ENCODE measurements at places on chromosomes 13 and 19.
A peak's percentile ranks its signal among the peaks of the same experiment; 100 is the strongest.

GRCh38 chr19:46295401-46296201 lies 1.2 kb upstream of the HIF3A start:
- DNase-seq = no peak

DNA sequence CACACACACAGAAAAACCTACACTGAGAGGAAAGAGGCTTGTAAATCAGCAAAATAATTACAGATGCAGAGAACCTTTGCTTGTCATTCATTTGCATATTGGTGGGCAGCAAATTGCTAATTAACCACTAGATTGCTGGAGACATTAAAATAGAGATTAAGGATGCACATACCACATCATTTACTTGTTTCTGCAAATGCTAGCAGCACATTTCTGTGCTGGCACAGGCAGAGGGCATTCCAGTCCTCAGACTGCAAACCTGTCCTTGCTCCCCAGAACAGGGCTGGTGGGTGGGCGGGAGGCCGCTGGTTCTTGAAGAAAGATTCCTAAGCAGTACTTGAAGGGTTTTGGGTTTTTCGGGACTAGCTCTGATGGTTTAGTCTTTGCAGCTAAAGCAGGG lies 941 bp upstream of the SIAH3 start:
- DNase-seq = no peak

- DNase-seq = peak; percentile 55
These were observed 47.8 kb downstream of the PEPD start for GRCh38 chr19:33473653-33474305.

DNA sequence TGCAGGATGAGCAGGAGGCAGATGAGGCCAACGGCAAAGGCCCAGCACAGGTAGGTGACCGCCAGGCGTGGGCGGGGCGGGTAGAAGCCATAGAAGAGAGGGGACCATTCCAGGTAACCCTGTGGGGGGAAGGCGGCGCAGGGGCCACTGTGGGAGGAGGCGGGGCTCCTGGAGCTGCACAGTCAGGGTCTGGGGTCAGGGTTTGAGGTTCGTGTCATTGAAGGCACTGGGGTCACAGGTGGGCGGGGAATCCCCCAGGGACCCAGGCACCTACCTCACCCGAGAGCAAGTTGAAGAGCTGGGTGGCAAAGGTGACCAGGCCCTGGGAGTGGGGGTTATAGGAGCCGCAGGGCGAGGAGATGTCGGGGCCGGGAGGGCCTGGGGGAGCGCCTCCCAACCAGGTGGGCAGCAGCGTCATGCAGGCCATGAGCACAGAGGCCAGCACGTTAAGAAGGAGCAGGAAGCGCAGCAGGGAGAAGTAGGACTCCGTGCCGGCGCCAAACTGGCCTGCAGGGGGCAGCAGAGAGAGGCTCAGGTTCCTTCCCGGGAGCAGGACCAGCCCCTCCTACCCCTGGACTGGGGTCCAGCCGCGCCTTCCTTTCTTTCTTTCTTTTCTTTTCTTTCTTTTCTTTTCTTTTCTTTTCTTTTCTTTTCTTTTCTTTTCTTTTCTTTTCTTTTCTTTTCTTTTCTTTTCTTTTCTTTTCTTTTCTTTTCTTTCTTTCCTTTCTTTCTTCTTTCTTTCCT lies 4.6 kb downstream of the TMC4 start:
- peak; percentile 73 for DNase-seq

- DNase-seq = no peak
These were observed 267.5 kb upstream of the KLHL1 start for GRCh38 chr13:70375718-70376117.

- no peak for DNase-seq
These were observed 99.6 kb upstream of the ZNF536 start for GRCh38 chr19:30272554-30272953.

GRCh38 chr13:42272804-42273175 lies 838 bp downstream of the AKAP11 start:
- no peak for DNase-seq

DNA sequence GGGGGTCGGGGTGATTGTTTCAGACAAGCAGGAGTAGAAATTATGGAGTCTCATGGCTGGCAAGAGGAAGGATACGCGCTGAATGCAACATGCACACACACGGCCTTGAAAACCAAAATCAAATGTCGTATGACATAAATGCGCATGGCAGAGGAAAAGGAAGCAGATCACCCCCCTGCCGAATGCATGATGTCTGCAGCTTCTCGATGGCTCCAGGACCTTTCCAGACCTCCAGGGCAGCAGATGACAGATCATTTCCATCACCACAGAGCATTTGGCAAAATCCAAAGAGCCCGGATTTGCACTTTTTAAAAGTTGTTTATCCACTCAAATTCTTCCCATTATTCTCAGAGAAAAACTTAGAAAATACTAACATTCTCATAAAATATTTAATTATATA lies 211.7 kb downstream of the NHLRC3 start:
- no peak for DNase-seq

- DNase-seq = no peak
These were observed 16.8 kb downstream of the SLITRK1 start for GRCh38 chr13:83865161-83866137.

DNA sequence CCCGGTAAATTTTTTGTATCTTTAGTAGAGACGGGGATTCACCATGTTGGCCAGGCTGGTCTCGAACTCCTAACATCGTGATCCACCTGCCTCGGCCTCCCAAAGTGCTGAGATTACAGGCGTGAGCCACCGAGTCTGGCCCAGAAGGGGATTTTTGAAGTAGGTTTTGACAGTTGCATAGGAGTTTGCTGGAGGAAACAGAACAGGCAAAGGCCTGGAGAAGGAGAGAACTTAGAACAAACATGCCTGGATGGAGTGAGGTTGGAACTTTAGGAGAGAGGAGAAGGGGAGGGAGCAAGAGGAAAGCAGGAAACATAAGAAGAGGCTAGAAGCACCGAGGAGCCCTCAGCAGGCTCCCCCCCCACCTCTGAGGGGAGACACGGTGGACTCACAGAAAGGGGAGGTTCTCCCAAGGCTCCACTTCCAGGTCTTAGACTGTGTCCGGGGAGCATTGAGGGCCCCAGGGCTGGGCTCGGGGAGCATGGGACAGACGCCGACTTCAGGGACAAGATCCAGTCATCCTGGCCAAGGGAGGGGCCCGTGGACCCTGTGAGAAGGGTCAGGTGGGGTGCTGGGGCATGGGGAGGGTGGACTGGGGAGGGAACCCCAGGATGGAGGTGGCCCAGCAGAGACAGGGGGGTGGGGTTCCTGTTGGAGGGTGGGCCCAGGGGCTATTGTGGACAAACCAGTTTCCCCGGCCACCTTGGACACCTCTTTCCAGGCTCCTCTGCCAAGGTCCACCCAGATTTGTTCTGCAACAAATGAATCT lies 1.8 kb upstream of the FBN3 start:
- DNase-seq = no peak

- peak; percentile 31 for DNase-seq
These were observed 53.8 kb downstream of the ESD start for GRCh38 chr13:46743191-46743590.

DNA sequence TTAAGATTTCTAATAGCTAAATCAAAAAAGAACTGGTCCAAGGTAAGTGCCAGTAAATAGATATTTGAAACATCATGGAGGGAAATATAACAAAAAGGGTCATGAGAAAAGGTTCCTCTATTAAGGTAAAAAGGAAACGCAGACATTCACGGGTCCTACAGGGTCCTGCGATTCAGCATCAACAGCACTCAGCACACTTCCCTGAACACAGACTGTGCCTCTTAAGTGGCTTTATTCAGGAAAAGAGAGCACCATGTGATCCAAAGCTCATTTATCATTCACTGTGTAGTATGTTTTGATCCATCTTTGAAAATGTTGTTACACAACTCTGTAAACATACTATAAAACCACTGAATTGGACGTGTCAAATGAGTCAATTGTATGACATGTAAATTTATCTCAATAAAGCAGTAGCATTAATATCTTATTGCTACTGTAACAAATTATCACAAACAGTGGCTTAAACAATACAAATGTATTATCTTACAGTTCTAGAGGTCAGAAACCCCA lies 33.7 kb downstream of the CRYL1 start:
- no peak for DNase-seq

DNA sequence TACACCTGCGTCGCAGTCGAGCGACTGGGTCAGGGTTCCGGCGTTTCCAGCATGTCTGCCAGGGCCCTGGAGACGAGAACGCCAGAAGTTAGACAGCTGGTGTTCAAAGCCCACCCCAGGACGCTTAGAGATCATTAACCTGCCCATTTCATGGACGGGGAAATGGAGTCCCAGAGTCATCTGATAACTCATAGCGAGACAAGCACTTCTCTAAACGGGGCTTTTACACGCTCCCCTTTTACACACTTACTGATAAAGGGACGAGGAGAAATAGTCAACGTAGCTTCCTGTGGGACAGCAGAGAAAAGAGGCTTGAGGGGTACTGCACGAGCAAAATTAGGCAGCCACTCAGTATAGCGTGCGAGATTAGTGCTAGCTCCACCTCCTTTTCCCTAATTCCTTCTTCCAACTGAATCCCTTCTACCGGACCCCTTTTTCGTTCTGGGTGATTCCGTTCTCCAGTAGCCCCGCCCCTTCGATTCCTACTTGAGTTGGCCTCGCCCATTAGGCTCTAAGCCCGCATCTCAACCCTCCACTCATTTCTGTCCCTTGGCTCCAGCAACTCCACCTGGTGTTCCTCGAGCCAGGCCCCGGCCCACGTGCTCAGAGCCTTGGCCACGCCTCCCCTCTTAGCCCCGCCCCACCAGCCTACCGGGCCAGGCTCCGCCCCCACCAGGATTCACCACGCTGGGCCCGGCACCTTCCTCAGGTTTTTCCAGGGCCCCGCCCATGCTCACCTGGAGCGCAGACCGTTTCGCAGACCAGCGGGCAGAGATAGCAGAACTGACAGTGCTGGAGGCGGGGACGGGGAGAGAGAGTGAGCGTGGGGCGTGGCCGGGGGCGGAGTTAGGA lies 3.7 kb downstream of the HRC start:
- DNase-seq = peak; percentile 11

DNA sequence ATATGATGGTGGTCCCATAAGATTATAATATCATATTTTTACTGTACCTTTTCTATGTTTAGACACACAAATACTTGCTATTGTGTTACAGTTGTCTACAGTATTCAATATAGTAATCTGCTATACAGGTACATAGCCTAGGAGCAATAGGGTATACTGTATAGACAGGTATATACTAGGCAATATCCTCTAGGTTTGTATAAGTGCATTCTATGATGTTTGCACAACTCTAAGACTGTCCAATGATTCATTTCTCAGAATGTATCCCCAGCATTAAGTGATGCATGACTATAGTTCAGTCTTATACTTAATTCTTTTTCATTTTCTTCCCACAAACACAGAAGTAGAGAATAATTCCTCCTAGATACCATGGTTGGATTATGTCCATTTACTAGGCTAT lies 383.3 kb downstream of the DACH1 start:
- DNase-seq = no peak

- no peak for DNase-seq
These were observed 11.6 kb upstream of the ZNF835 start for GRCh38 chr19:56683116-56683515.

- DNase-seq = no peak
These were observed 2.5 kb downstream of the TMEM190 start for GRCh38 chr19:55379174-55379573.

DNA sequence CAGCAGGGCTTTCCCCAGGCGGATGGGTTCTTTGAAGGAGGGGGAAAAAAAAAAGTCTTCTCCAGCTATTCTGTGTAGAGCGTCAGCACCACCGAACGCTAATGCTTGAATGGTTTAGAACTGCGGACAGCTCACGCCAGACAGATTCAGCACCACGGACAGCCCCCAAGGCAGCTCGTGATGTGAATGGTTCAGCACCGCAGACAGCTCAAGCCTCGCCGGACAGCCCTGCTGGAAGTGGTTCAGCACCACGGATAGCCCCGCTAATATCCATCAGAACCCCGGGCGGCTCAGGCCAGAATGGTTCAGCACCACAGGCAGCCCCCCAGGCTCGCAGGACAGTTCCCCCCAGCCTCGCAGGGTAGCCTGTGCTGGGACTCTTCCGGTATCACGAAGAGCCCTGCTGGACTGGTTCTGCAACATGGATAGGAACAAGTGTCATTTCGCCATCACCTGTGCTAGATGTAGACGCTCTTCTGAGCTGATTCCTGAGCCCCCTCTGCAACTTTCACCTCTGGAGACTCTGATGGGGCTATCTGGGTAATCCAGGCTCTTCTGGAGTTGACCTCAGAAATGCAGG lies 4.9 kb upstream of the SMIM17 start:
- peak; percentile 65 for DNase-seq

GRCh38 chr13:106738186-106738678 lies 170.3 kb upstream of the ARGLU1 start:
- no peak for DNase-seq

GRCh38 chr19:6476155-6476895 lies 5.3 kb downstream of the DENND1C start:
- DNase-seq = peak; percentile 10

- no peak for DNase-seq
These were observed 37.6 kb downstream of the SPRY2 start for GRCh38 chr13:80303225-80303811.

DNA sequence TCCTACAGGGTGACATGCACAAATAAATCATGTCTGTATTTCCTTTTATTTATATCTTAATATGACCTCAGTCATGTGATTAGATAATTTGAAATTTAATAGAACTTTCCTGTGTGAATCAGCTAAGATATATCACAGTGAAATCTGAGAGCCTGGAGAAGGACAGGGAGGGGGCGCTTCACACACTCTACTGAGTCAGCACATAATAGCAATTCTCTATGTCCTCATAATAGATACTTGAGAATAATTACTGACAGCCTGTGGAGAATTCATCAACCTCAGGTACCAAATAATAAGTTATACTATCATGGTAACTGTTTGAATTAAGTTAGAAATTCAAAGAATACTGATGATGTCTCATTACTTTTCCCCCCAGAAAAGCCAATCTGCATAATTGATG lies 98.0 kb upstream of the SLC10A2 start:
- no peak for DNase-seq

DNA sequence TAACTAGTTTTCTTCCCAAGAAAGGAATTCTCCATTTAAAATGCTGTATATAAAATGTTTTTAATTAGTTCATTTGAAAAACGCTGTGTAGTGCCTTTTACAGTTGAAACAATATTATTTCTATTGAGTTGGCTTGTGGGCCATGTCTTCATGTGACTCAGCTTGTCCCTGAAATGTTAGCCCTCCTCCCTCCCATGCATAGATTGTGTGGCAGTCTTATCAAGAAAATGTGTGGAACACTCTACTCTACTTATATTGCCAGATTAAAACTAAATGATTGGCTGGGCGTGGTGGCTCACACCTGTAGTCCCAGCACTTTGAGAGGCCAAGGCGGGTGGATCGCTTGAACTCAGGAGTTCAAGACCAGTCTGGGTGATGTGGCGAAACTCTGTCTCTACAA lies 33.4 kb downstream of the TFDP1 start:
- peak; percentile 6 for DNase-seq

GRCh38 chr13:95552539-95553441 lies at the start of gene CLDN10:
TSS of gene CLDN10 (plus strand) at chr13:95552720. CDS start at chr13:95552754, 34 bp downstream.
- DNase-seq = no peak

All from IMR-90 (cell line).